ENCODE measurements at places on chromosomes 6 and 20.

DNA sequence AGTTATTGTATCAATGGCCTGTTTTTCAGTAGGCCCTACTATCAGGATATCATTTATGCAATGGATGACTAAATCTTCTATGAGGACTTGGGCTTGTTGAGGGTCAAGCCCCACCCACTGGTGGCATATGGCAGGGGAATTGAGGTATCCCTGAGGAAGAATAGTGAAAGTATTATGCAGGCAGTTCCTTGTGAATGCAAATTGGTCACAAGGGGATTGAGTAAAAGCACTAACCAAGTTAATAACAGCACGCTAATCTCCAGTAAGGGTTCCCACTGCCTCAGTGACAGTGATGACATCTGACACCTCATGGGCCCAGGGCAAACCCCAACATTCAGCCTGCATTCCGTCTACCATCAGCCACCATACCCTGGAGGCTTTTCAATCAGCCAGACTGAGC lies 14.9 kb downstream of the BPIFA1 start:
- DNase-seq: no peak

DNA sequence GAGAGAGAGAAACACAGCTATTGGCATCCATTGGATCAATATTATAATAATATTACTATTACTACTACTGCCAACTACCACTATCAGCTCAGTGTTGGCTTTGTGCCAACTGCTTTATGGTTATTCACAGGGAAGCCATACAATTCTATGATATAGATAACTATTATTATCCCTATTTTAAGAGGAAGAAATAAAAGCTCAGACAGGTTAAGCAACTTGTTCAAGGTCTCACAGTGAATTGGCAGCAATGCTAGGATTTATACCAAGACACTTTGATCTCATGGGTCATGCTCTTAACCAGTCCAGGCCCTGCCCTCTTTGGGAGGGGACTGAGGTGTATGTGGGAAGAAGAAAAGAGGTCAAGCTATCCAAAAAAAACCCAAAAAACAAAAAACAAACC lies 82.0 kb upstream of the TRAF3IP2 start:
- DNase-seq: no peak

DNA sequence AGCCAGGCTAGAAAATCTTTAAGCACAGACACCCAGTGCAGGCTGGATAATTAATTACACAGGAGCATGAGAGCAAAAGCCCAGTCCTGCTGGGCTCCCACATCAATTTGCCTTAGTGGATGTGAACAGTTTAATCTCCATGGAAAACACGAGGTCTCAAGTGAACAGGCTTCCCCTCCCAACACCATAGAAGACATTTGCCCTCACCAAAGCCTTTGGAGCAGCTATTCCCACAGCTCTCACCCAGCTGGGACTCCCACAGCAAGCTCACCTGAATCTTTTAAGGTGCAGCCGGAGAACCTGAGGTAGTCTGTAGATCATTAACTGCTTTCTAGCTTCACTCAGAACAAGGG lies 12.0 kb downstream of the TOMM6 start:
- DNase-seq: no peak

DNA sequence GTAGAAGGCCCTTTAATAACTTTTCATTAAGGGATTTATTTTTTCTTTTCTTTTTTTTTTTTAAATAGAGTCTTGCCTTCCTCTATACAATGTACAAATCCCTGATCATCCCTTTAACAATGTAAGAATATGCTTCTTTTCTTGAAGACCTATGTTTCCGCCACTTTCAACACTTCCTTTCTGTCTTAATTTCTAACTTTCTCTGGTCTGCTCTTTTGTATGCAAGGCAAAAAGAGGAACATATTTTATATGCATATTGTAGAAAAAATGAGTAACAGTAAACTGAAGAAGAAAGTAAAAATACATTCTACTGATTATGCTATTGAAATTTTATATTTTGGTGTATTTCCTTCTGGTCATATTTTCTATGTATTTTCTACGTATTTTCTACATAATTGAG lies 484.7 kb downstream of the TFAP2B start:
- DNase-seq: no peak

- no peak for DNase-seq
Measured at GRCh38 chr6:34608321-34609091, 52.4 kb upstream of the SPDEF start.

DNA sequence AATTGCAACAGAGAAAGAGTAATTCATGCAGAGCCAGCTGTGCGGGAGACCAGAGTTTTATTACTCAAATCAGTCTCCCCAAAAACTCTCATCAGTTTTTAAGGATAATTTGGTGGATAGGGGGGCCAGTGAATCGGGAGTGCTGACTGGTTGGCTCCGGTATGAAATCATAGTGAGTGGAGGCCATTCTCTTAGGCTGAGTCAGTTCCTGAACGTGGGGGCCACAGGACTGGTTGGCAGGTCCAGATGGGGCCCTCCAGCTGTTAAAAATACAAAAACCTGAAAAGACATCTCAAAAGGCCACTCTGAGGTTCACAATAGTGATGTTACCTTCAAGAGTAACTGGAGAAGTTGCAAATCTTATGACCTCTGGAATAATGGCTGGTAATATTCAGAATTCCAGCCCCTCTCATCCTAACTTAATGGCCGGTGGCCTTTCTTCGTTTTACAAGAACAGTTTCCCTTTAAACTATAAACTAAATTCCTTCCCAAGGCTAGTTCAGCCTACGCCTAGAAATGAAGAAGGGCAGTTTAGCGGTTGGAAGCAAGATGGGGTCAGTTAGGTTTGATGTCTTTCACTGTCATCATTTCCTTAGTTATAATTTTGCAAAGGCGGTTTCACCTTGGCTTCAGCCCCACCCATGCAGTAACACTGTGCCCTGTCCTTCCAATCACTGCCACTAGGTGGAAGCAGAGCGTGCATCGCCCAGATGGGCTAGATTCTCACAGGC lies 6.8 kb upstream of the MICA start:
- DNase-seq: peak; percentile 89

DNA sequence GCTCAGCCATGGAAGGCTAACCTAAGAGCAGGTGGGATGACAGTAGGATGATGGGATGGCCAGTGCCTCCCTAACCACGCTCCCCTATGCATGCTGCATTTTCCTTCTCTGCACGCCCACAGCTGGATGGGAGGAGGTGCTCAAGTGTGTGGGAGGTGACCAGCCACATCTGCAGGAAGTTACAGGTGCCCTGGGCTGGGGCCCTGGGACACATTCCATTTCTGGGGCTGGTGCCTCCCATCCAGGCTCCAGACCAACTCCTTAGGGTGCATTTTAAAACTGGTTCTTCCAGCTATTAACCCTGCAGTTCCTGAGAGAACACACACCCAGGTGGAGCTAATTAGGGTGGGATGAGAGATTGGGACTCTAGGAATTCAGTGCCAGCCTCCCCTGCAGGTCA lies 135.3 kb upstream of the ARMC2 start:
- DNase-seq: no peak

- DNase-seq: no peak
Measured at GRCh38 chr6:80457439-80457933, 351.0 kb downstream of the BCKDHB start.

DNA sequence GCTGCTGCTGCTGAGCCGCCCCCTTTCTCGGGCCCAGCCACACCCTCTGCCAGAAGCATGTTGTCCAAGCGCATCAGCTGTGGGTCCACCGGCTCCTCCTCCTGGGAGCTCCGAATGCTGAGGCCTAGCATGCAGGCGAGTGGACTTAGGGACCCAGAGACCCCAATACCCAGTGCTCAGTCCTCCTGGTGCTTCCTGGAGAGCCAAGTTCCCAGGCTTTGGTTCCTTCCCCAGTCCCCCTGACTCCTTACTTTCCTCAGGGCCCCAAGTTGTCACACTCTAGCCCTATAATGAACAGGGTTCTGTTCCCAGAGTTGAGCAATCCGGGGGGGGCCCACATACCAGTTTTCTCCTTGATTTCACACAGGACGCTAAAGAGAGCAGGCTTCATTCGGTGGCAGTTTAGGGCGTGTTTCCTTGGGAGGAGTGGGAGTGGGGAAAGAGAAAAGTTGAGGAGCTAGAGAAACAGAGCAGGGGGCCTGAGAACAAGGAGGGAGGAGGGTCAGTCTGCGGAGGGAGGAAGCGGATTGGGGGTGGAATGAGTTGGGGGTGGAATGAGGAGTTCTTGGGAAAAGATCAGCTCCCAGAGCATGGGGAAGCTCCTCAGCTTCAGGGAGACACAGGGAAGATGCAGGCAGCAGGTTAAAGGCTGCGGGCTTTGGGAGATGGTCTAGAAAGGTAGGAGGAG lies 1.5 kb downstream of the PBX2 start:
- no peak for DNase-seq

- no peak for DNase-seq
Measured at GRCh38 chr6:11497881-11498280, 39.7 kb upstream of the TMEM170B start.

GRCh38 chr20:48586730-48587129 lies 241.1 kb downstream of the PREX1 start:
- DNase-seq: no peak
